ENCODE measurements at places on chromosomes 11 and 22.

DNA sequence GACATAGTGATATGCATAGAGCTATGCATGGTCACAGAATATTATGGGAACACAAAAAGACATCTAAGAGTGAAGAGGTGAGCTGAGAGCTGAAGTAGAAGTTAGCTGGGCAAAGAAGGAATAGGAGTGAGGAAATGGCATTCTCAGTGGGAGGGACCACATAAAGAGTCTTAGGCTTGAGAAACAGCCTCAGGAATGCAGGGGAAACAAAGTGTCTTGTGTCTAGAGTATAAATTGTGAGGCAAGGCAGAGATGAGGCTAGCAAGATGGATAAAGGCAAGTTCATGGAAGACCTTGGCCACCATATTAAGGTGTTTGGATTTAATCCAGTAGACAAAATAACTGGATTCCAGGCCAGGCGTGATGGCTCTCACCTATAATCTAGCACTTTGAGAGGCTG is 40.6 kb upstream of the CRTAM start:
- no peak for DNase-seq

DNA sequence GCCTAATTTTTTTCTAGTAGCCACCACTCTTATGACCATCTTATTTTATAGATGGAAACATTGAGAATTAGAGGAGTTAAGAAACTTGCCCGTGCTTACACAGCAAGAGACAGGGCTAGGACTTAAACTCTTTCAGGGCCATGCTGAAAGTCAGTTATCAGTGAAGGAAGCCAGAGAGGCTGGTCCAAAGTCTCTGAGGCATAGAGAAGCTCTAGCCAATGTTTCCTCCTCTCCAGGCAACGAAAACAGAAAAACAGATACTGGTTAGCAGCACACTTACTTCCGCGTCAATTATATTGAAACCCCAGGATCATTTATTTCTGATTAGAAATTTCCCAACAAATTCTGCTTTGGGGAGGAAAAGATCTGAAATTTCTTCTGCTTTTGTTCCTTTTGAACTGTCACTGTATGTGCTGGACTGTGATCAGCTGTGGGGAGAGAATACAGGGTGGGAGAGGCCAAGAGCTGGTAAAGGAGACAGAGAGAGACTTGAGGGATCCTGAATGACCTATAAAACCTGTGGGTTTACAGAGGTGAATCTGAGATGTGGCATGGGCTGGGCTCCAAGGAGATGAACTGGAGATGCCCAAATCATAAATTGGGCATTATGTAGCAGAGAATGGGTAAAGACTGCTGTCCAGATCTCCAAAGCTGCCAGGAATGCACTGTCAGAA is 37.5 kb upstream of the CAPRIN1 start:
- DNase-seq: no peak

GRCh38 chr22:48052621-48052890 is 1290.1 kb downstream of the TBC1D22A start:
- DNase-seq: no peak

DNA sequence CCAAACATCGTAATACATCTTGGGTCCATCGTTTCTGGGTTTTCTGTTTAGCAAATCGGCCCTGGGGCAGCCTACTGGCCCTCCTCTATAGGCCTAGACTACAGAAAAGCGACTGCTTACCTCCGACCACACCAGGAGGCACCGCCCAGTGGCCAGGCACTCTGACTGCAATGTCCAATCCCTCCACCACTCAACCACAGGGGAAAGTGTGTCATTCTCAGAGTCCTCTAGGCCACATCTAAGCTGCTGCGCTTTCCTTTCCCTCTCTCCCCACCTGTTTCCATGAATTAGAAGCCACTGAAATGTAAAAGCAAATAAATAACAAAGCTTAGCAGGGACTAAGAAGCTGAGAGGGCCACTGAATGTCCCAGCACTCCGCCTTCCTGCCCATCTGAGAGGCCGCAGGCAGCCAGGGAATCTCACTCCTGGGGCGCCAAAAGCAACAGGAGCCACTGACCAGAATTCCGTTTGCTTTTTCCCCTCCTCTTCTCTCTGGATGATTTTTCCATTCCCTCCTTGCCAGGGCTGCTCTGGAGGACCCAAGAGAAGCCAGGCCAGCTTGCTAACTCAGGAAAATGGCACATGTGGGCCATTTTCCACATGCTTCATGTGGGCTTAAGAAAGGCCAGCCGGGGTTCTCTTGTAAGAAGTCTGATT is 50.1 kb upstream of the FLI1 start:
- no peak for DNase-seq

DNA sequence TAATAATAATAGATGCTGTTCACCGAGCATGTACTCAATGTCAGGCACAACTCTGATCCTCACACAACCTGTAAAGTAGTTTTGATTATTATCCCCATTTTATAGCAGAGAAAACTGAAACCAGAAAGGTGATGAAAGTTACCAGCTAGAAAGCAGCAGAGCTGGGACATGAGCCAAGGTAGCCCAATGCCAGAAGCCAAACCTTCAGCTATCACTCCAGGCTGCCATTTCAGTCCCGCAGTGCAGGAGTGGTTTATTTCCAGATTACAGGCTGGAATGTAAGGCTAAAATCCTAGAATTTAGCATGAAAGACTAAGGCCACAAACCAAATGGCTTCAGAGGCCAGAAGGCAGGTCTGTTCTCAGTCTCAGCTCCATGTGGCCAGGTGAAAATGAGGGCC is 108.8 kb downstream of the TENM4 start:
- DNase-seq: no peak
